ENCODE measurements at places on chromosomes 2 and 18.
A peak's percentile ranks its signal among the peaks of the same experiment; 100 is the strongest.

- no peak for DNase-seq
Measured at GRCh38 chr2:219433666-219434467, 776 bp upstream of the SPEG start.

DNA sequence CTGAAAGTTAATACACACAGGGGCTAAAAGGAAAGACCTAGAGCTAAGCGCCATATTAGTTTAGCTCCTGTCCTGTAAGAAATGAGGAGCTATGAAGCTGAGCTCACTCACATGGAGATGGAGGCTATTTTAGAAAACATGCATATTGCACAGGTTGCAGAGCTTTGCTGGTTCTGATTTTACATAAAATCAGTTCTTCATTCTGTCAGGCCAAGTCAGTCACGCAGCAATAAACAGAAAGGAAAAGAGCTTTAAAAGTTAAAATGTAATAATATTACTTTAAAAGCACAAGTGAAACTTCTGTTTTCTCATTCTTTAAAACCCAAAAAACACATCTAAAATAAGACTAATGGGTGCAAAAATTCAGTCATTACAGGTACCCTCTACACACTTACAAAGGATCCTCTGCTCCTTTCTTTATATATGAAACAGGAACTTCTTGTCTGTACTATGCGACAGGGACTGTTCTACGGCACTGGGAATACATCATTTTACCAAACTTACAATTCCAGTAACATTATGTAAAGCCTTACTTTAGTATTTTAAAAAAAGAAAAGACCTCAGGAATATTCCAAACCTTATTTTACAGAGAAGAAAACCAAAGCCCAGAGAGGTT, 113.8 kb downstream of the THADA start:
- DNase-seq, result no peak

DNA sequence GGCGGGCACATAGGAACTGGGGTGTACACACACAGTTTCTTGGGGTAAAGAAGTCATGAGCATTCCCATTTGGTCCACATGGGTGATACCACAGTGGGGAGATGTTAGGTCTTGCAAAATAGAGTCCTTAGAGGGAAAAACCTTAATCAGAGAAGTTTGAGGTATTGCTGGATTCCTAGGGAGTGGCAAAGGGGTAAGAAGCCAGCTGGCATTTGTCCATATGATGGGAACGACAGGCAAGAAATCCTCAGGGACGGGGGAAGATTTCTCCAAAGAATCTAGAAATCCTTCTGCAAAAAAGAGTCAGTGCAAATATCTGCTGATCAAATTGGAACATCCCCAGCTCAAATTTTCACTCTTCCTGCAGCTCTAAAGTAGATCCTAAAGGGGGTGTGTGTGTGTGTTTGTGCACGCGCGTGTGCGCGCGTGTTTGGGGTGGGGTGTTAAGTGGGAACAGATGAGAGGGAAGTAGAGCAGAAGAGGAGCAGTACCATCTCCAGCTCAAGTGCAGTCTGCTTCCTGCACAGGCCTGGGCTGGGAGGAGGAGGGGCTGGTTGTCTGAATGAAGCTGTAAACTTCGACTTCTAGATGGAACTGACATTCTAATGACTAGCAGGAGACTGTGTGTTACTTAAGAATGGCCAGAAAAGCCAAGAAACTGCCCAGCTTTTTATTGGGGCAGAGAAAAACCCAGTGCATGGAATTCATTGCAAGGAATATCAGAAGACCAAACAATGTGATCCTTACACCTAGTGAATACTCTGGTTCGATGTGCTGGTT, 168.0 kb downstream of the SPP2 start:
- DNase-seq, result no peak

DNA sequence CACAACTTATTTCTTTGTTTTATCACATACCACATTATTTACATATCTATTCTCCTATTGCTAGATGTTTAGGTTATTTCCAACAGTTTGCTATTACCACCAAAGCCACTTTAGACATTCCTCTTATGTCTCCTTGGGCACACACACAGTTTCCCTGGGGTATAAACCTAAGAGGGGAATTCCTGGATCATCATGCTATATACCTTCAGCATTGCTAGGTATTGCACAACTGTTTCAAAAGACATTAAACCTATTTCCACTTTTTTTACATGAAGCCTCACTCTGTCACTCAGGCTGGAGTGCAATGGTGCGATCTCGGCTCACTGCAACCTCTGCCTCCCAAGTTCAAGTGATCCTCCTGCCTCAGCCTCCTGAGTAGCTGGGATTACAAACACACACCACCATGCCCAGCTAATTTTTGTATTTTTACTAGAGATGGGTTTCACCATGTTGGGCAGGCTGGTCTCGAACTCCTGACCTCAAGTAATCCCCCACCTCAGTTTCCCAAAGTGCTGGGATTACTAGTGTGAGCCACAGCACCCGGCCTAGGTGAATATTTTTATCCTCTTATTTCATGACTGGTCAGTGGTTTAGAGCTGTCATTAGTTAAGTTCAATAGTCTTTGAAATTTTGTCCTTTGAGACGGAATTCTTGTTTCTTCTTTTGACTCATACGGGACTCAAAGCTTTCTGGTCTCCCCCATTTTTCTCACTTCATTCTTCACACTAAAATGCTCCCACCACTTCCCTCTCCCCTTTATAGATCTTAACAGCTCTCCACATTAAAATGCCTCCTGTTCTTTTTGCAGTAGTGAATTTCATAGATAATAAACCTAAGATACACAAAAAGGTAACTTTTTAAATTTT, 30.3 kb downstream of the SULT1C4 start:
- no peak for DNase-seq

GRCh38 chr2:171834286-171834685, 59.8 kb downstream of the SLC25A12 start:
- no peak for DNase-seq

DNA sequence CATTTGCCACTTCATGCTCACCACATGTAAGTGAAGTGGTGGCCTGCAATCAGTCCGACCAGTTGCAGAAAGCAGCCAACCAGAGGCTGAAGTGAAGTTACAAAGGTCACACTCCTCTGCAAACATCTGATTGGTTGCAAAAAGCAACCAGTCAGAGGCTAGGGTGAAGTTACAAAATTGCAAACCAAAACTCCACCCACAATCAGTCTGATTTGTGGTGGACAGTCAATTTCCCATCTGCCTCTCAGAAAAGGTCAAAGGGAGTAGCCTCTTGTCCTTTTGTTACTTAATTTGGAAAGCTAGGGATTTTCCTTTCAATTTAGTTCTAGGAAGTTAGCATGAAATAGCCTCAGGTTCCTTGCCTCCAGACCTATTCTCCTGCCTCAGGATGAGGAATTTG, 185.0 kb downstream of the UXS1 start:
- no peak for DNase-seq

- DNase-seq, result no peak
Measured at GRCh38 chr2:239269173-239269885, 131.5 kb downstream of the HDAC4 start.

GRCh38 chr2:102806250-102806837, 44.5 kb downstream of the TMEM182 start:
- DNase-seq, result peak; percentile 6

DNA sequence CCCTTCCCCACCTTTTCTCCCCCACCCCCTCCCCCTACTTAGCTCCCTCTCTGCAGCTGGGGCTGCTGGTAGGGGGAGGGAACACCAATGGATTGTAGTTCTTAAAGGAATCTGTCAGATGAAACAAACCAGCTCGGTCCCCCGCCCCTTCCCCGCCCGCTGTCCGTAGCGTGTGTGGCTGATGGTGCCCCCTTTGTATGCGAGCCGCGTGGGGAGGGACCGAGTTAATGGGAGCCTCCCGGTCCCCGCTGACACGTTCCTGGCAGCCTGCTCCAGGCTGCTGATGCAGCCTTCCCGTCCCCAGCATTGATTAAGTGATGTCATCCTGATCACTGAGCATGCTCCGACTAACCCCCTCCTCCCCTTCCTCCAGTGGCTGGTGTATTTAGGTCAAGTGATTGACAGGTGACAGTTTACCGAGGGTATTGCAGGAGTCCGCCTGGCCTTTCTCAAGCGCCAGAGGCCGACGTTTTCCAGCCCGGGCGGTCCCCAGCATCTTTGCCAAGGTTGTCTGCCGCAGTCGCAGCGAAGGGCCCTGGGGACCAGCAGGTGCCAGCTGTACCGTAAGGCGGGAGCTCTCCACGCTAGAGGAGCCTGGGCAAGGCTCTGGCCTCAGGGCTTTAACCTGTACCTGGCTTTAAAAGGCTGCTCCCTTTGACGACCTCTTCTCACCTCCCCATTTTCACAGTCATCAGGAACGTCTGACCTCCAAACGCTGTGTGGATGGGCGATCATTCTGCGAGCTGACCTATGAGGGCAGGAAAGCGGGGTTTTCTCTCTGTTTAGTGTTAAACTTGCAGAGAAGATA, 1.8 kb downstream of the KIF5C start:
- peak; percentile 52 for DNase-seq

- no peak for DNase-seq
Measured at GRCh38 chr18:28875059-28875458, 698.1 kb upstream of the CDH2 start.

- peak; percentile 73 for DNase-seq
Measured at GRCh38 chr2:113248997-113249770, 29.5 kb downstream of the PAX8 start.

DNA sequence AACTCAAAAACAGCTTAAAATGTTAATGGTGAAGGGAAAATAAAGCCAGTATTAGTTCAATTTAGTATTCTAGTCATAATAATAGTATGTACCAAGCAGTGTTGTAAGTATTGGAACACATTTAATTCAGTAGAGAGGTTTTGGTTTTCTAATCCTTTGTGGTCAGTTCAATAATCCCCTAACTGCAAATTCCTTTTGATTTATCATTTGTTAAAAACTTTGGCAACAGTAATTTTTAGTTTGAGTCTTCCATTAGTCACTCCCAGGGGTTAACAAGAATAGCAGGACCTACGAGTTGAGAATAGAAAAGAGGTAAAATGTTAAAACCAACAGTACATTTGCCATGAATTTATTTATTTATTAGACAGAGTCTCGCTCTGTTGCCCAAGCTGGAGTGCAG, 10.7 kb downstream of the MRPL44 start:
- DNase-seq, result no peak

DNA sequence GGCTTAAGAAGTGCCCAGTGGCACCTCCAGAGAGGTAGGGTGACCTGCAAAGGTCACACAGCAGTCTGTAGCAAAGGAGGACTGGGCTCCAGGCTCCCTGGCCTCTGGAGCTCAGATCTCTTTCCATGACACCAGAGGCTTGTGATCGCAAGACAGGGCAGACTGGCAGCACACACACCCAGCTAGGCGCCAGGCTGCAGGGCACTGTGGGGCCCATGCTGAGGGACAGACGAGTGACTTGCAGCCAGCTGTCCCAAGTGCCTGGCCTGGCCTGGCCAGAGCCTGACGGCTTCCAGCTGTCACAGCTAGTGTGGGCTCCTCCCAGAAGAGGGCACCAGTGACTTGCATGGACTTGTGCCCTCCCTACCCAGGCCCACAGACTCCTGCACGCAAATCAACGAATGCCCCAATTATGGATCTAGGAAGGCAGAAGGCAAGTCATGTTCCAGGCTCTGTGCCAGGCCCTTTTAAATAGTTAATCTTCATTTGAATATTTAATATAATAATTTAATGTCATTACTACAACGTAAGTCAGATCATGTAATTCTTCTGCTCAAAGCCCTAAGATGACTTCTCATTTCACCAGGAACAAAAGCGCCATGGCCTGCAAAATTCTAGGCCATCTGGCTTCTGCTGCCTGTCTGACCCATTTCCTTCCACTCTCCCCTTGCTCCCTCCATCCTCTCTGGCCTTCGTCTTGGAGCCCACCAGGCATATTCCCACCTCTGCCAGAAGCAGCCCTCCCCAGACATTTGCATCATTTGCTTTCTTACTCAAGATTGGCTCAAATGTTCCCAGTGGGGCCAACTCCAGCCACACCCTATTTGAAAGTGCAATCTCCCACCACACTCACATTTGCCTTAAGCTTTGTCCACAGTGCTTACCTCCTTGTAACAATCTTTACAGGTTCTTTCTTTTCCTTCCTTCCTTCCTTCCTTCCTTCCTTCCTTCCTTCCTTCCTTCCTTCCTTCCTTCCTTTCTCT, 3.7 kb upstream of the SPEG start:
- no peak for DNase-seq

DNA sequence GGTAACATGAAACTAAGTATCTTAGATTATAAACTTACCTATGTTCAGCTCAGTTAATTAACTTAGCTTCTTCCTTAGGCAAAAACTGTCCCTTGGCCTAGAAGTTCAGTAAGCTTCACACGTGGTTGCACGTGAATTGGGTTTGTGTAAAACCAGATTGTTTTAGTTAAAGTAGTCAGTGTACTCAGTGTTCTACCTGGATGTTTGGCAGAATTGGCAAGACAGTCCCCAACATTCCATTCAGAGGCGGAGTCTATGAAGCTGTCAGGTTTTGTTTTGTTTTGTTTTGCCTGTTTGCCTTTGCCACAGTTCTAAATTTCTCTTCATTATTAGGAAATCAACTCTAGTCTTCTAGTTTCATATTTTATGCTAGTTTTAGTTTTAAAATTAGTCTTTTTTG, 105.3 kb upstream of the ZEB2 start:
- no peak for DNase-seq

GRCh38 chr2:58638256-58638805, 397.2 kb upstream of the FANCL start:
- DNase-seq, result no peak

DNA sequence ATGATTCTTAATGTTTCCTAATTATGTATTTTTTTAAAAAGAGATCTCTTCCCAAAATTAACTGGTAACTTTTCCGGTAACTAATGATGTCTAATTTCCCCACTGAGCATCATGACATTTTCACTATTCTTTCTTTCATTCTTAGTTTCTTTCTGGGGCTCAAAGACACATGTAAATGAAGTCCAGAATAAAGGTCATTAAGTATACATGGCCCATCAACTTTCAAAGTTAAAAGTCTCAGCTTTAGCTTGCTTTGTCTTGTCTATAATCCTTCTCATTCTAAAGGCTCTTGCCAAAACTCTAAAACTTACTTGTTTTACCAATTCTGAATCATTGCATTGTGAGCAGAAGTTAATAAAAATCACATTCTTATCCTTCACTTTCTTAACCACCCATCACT, 53.6 kb downstream of the ASXL2 start:
- no peak for DNase-seq

DNA sequence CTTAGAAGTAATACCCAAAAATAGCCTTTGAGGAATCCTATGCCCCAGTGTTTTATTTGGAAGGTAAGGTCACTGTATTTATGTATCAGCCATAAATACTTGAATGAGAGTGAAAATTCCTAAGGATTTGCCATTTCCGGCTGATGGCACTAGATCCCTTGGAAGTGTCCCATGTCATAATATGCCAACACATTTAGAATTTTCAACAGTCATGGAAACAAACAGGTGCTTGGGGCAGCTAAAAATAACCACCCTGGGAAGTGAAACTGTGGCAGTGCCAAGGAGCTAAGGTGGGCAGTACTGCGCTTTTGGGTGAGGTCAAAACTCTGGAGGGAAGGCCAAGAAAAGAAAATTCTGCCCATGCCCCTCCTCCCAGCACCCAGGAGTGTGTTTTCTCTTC, 80.2 kb downstream of the TCF7L1 start:
- DNase-seq, result no peak
